ENCODE measurements at places on chromosomes 3 and 15. TPM values are rescaled to one million over a fixed set of nuclear protein-coding genes. Genes with fewer than 3 reads are reported as not detected.

Gene ADAMTSL3
- polyA plus RNA-seq, result 0.01 TPM

Gene CPEB1
- 0.16 TPM for polyA plus RNA-seq

Gene PPP2R3A
- polyA plus RNA-seq, result 10.3 TPM

Gene CLDN16
- 0.88 TPM for polyA plus RNA-seq

Gene ATG3
- polyA plus RNA-seq, result 38.6 TPM

Gene ATP13A5
- polyA plus RNA-seq, result not detected

Gene RARRES1
- polyA plus RNA-seq, result not detected

Gene UBAP1L
- 0.55 TPM for polyA plus RNA-seq

Gene ZNF662
- 0.57 TPM for polyA plus RNA-seq
